Activated naive CD8-positive, alpha-beta T cell treated with anti-CD3 and anti-CD28 coated beads for 36 hours (primary cell): ENCODE measurements at places on chromosomes 7 and 10.

DNA sequence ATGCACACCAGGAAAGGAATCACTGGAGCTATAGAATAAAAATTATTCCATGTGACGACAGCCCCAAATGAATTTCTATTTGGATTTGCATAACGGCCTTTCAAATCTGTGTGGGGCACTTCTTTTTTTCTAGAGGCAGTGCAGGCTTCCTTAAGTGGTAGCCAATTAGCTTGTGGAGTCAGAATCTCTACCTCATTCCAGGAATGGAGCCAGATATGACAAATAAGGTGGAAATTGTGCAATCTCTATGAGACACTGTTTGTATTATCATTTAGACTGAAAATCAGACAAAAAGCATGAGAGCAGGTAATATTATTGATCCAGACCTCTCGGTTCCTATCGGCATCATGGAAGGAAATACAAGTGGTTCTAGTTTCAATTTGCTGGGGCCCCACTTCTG is 78.7 kb downstream of the BEND7 start:
- no peak for DNase-seq

DNA sequence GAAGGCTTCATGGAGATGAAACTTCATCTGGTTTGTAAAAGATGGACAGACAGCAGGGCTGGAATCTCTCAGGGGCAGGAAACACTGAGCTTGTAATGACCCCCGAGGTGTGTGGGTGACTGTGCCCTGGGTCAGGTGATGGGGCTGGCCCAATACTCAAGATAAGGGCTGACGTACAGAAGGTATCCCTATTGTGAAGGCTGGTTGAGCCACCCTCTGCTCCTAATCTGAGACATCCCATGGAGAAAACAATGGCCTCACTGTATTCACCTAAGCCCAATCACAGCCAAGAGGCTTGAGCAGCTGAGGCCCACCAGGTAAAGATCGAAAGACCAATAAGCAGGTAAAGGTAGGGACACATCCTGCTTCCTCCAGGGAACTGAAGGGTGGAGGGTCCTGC is 34.8 kb upstream of the NUB1 start:
- no peak for DNase-seq

DNA sequence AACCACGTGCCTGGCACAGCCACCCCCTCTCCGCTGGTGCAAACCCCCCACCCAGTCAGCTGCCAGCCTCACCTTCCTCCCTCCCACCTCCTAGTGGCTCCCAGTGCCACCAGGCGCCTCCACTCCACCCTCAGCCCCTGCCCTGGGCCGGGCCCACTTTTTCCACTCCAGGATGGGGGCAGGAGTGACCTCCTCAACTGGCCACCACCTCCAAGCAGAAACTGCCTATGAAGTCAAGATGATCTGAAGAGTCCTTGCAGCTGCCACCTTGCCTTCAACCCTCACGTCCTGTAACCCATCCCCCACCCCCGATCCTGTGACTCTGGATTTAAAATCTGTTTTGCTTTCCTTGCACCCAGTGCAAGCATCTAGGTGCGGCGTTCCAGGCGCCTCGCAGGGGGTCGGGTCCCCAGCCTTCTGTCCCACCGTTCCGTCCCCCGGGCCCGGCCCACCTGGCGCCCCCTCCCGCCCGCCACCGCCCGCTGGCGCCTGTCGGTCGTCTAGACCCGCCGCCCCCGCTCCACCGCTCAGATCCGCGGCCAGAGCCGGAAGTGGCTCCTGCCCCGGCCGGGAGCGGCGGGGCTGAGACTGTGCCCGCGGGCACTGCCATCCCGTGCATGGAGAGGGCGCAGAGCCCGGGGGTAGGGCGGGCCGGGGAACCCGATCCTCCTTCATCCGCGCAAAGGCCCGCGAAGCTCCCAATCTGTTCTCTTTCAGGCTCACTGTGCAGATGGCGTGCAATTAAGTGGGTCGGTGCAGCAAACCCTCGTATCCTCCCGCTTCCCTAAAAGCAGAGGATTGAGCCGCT is 51.2 kb upstream of the GTF2I start:
- peak; percentile 62 for DNase-seq

DNA sequence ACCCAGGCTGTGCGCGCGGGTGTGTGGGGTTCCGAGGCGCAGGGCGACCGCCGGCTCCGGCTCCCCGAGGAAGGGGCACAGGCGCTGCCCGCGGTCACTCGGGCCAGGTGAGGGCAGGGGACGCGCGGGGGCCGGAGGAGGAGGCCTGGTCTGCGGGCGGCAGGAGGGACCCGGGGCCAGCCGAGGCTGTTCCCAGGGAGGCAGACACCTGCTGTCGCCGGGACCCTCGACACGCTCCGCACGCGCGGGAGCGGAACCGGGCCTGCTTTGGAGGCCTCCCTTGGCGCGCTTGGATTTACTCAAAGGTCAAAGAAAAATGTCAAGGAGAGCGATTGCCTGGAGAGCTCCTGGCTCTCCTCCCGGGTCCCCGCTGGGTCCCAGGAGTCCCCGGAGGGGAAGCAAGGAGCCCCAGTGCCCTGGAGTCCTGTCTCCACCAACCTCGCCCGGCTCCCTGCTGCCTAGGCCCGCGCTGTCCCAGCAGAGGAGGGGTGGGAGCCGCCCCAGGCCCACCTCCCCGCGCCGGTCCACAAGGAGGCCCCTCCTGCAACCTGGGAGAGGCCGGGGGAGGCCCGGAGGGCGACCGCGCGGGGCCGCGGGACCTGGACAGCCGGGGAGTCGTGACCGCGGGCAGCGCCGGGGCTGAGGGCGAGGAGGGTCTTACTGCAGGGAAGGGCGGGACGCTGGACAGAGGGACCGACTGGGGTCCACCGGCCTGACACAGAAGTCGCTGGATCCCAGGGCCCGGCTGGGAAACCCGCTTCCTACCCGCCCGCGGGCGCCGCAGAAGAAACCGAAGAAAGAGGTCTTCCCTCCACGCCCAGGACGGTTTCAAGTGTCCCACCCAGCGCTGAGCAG is 348.9 kb downstream of the DNAJB6 start:
- DNase-seq = no peak
